ENCODE measurements at places on chromosomes 6 and 20.
A peak's percentile ranks its signal among the peaks of the same experiment; 100 is the strongest.

DNA sequence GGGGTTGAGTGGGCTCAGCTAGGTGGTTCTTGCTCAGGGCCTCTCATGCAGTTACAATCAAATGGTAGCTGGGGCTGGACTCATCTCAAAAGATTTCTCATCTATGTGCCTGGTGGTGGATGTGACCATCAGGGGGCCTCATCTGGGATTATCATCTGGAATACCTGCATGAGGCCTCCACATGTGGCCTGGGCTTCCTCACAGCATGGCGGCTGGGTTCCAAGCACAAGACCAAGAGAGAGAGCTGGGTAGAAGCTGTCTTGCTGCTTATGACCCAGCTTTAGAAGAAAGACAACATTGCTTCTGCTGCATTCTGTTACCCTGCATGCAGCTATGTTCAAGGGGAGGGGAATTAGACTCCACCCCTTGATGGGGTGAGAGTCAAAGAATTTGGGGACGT, 22.5 kb downstream of the ARHGAP40 start:
- no peak for DNase-seq

DNA sequence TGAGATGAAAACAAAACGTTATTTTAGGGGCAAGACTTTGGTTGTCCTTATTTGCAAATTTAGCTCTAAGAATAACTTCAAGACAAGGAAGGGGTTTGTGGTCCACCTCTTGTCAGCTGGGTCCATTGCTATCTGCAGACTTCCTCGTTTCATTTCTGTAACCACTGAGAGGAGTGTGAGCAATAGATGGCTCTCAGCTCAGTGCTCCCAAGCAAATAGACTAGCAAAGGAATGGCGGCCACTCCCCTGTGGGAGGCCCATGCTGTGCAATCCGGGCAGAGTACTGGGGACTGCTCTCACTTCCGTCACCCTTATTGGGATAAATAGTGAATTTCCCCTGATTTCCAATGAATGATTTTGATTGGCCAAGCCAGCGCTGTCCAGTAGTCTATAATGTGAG, 176.6 kb downstream of the ZDHHC14 start:
- no peak for DNase-seq

DNA sequence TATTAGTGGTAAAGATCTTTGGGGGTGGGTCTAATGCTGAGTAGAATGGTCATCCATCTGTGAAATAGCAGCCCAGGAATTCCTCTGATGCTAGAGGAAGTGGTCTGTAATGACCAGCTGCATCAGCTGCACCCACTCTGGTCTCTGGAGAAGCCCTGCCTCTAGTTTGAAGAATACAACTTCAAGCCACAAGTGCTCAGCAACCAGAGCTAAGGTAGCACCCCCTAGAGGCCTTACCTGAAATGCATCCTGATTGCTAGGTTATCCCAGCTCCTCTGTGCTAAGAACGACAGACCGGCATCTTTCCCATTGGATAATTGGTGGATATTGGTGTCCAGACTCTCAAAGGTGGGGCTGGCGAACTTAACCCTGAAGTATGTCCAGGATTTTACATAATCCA, 58.2 kb downstream of the DNAH8 start:
- peak; percentile 12 for DNase-seq

DNA sequence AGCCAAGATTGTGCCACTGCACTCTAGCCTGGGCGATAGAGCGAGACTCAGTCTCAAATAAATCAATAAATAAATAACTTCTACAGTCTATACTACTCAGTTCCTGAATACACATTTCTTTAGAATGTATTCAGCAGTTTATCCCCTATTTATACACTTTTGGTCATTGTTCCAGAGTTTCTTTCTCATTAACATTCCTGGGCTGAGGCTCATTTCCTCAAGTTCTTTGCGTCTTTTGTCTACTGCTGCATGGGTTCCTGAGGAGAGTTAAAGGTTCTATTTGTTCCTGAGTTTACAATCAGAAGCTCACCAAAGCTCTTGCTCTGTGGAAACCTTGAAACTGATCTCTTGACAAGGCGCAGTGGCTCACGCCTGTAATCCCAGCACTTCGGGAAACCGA, 37.7 kb upstream of the SASH1 start:
- DNase-seq = peak; percentile 80

GRCh38 chr6:160431791-160432404, 83.7 kb downstream of the SLC22A3 start:
- DNase-seq = no peak

DNA sequence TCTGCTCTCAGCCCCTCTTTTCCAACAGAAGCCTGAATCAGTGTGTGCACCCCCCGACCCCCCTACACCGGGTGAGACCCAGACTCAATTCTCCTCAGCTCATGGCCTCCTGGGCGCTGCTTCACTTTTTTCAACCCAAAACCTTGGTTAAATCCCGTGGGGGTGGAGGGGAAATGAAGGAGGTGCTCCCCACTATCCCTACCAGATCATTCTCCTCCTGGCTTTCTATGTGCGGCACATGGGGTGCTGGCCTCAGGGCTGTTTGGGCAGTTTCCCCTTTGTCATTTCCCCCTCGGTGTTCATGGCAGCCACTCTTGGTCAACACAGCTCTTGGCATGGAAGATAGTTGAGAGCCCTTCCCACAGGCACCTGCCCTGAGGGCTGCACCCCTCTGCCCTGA, 4.6 kb downstream of the CST4 start:
- no peak for DNase-seq

DNA sequence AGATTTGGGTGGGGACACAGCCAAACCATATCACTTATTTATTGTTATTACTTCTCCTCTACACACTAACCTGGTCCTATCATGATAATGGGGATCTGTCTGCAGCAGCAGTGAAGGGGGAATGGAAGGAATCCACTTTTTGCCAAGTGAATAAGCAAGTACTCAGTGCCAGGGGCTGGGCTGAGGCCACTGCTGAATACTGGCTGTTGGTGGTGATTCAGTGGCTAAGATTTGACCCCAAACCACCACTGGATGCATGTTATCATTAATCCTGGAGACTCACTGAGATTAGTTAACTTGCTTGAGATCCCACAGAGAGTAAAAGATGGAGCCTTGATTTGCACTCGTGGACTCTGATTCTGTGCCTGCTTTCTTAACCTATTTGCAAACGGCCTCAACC, 127.7 kb downstream of the TSHZ2 start:
- DNase-seq = no peak

GRCh38 chr6:124033501-124033900, 229.8 kb downstream of the NKAIN2 start:
- no peak for DNase-seq

DNA sequence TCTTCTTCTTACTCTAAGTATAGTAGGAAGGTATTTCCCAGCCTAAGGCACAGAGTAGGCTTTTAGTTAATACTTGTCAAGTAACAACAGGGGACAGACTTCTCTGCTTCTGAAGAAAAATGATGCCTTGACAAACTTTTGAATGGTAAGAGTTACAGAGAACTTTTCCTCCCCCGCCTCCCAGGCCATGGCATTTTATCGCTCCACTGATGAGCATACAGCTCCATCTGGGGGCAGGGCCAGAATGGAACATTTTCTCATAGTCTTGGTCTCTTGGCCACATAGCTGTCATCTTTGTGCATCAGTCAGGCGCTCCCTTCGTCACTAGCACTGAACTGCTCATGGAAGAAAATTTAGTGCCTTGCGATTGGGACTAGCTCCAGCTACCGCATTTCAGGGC, 1066.8 kb upstream of the CITED2 start:
- peak; percentile 93 for DNase-seq

DNA sequence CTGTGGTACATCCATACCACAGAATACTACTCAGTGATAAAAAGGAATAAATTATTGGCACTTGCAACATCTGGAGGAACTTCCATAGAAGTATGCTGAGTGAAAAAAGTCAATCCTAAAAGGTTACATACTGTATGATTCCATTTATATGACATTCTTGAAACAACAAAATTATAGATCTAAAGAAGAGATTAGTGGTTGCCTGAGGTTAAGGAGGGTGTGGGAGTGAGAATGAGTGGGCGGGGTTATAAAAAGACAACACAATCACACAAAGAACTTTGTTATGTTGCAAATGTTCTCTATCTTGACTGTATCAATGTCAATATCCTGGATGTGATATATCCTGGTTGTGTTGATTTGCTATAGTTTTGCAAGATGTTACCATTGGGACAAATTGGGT, 21.2 kb downstream of the SNRPB start:
- no peak for DNase-seq

- no peak for DNase-seq
Observed at GRCh38 chr6:165685302-165685701, 22.3 kb upstream of the PDE10A start.

- DNase-seq = no peak
Observed at GRCh38 chr6:170429450-170429849, 122.9 kb downstream of the FAM120B start.

DNA sequence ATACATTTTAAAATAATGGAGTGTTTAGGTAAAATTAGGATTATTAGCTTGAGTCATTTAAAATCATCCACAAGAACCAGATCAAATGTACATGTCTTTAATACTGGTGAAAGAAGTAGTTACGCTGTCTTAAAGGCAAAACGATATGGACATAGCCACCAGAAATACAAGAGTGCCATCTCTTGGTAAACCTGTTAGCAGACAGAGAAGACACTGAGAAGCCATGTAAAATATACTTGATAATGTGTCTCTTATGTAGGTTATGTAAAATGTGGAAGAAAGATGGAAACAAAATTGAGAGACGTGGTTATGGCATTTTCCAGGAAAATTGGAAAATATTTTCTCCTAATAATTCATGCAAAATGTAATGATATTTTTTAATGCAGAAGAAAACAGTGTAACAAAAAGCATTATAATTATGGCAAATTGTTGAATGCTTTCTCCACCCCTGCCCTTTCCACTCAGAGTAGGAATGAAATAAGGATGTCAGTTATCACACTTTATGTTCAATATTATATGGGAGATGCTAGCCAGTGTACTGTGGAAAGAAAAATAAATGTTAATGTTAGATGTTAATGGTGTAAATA, 12.2 kb upstream of the SLC17A2 start:
- peak; percentile 56 for DNase-seq

DNA sequence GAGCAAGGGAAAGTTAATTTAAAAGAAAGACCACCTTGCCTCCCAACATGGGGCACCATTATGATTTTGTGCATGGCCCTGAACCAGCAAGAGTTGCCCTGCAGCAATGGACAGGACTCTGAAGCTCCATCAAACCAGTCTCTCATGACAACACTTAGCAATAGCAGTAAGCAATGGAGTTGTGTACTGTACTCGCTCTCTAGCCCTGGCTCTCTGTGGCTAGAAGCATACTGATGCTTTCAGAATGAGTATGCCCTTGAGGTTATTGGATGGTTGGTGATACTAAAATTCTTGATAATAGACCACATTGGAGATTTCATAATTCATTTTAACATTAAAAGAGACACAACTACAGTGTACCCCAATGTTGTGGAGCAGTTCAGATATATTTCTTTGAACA, 23.2 kb upstream of the LMBRD1 start:
- DNase-seq = no peak

- DNase-seq = no peak
Observed at GRCh38 chr6:72381076-72381475, 240.8 kb upstream of the KCNQ5 start.

- DNase-seq = peak; percentile 75
Observed at GRCh38 chr6:14883921-14884320, 361.9 kb upstream of the JARID2 start.

DNA sequence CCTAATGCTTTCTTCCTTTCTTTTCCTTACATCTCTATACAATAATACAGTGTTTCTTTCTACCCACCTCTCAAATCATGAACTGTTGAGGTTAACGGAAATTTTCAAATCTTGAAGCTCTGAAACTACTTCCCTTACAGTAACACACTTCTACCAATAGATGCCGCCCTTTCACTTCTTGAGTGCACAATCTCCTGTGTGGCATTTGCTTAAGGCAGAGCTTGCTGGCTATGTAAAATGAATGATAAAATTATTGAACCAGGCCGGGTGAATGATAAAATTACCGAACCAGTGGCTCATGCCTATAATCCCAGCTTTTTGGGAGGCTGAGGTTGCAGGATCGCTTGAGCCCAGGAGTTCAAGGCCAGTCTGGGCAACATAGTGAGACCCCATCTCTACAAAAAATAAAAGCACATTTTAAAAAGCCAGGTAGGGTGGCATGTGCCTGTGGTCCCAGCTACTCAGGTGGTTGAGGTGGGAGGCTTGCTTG, 56.8 kb downstream of the KCNS1 start:
- peak; percentile 87 for DNase-seq

DNA sequence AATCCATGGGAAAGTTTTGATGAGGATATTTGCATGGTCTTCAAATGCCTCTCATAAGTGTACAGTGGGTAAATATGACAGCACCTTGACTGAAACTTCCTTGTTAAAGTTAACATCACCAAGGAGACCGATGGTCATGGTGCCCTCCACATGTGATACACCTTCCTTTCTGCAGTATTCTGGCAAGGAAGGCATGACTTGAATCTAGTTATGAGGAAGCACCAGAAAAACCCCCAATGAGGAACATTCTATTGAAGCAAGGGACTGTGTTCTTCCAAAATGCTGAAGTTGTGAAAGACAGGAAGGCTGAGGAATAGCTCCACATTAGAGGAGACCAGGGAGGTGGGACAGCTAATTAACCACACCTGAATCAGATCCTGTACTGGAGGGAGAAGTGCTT, 118.3 kb downstream of the SLC24A3 start:
- no peak for DNase-seq

GRCh38 chr20:32819992-32820697, 391 bp downstream of the MAPRE1 start:
- peak; percentile 79 for DNase-seq

DNA sequence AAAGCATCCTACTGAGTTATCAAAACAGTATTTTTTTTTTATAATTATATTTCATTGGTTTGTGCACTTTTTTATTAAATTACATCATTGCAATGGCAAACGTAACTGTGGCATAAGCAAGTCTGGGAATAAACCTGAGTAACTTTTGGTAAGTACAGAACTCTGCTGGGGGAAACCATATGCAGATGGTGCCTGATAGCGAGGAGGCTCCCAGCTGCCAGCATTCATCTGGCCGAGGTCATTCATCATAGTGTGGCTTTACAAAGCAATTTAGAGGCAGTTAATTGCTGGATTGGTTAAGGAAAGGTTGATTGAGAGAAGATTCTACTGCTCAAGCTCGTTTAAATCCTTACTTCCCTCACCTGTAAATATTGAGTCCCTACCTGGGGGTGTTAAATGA, 52.6 kb downstream of the HECA start:
- DNase-seq = no peak

- no peak for DNase-seq
Observed at GRCh38 chr6:155106456-155107115, 111.5 kb downstream of the TIAM2 start.

- DNase-seq = no peak
Observed at GRCh38 chr6:160054913-160055312, 66.7 kb upstream of the SLC22A1 start.

- DNase-seq = peak; percentile 28
Observed at GRCh38 chr6:168440520-168441433, at the start of gene SMOC2. Gene SMOC2 (plus strand): TSS chr6:168441184. CDS start chr6:168441371, 187 bp downstream.

- DNase-seq = no peak
Observed at GRCh38 chr6:137688230-137688971, 178.7 kb upstream of the TNFAIP3 start.

DNA sequence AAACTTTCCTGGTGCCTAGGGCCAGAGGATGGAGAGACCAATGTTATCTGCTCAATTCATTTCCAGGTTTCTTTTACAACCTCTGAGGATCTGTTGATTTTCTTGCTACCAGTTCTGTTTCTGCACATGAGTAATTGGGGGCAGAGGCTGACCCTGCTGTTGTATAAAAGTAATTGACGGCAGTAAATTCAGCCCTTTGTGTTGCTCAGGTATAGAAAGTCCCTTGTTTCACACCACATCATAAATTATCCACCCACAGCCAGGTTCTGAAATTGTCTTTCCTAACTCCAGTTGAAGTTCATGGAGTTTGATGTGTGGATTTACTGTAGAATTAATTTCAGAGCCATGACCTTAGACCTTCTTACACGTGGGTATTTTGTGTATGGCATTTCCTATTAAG, 107.4 kb upstream of the GRIK2 start:
- DNase-seq = no peak

- DNase-seq = no peak
Observed at GRCh38 chr6:119170447-119171087, 92.1 kb upstream of the FAM184A start.
